ENCODE measurements at places on chromosomes 12 and 14.
A peak's percentile ranks its signal among the peaks of the same experiment; 100 is the strongest.

- no peak overlapping the region for H3K27ac ChIP-seq
- DNase-seq = no peak
- no peak overlapping the region for H3K4me3 ChIP-seq
- H3K36me3 ChIP-seq = peaks cover 41% of the 10 kb centered on the region
- no peaks in the 10 kb centered on the region for H3K4me1 ChIP-seq
Measured at GRCh38 chr14:104771374-104771773, 18.4 kb downstream of the SIVA1 start.

GRCh38 chr12:62717643-62718042 is 217.3 kb downstream of the PPM1H start:
- no peak overlapping the region for H3K27ac ChIP-seq
- no peak for DNase-seq
- H3K4me3 ChIP-seq = no peak overlapping the region
- H3K27me3 ChIP-seq = no peaks in the 10 kb centered on the region
- H3K4me1 ChIP-seq = peaks cover 45% of the 10 kb centered on the region

- H3K4me3 ChIP-seq = no peak overlapping the region
- H3K4me1 ChIP-seq = no peaks in the 10 kb centered on the region
- no peak overlapping the region for H3K27ac ChIP-seq
- H3K27me3 ChIP-seq = no peaks in the 10 kb centered on the region
Measured at GRCh38 chr14:29236848-29237247, 470.3 kb downstream of the FOXG1 start.

GRCh38 chr14:24160499-24160849 is 591 bp upstream of the IRF9 start:
- H3K36me3 ChIP-seq = peaks cover 71% of the 10 kb centered on the region
- no peak for DNase-seq
- peaks cover 30% of the 10 kb centered on the region for H3K4me1 ChIP-seq

DNA sequence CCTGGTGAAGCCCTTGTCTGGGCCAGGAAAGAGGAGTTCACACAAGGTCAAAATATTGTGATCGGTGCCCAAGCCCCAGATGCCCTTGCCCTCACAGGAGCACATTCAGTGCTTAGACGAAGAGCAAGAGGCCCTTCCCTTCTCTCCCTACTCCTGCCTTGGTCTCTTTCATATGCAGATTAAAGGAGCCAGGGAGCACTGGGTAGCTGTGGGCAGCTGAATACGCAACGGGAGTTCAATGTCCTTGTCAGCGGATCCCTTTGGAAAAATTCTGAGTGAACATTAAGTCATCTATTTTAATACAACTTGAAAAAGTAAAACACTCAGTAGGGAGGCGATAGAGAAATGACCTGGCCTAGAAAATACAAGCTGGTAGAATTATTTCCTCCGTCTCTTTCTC is 1489.4 kb downstream of the AACS start:
- DNase-seq = no peak
- no peak overlapping the region for H3K27ac ChIP-seq
- no peaks in the 10 kb centered on the region for H3K36me3 ChIP-seq
- H3K27me3 ChIP-seq = no peaks in the 10 kb centered on the region

DNA sequence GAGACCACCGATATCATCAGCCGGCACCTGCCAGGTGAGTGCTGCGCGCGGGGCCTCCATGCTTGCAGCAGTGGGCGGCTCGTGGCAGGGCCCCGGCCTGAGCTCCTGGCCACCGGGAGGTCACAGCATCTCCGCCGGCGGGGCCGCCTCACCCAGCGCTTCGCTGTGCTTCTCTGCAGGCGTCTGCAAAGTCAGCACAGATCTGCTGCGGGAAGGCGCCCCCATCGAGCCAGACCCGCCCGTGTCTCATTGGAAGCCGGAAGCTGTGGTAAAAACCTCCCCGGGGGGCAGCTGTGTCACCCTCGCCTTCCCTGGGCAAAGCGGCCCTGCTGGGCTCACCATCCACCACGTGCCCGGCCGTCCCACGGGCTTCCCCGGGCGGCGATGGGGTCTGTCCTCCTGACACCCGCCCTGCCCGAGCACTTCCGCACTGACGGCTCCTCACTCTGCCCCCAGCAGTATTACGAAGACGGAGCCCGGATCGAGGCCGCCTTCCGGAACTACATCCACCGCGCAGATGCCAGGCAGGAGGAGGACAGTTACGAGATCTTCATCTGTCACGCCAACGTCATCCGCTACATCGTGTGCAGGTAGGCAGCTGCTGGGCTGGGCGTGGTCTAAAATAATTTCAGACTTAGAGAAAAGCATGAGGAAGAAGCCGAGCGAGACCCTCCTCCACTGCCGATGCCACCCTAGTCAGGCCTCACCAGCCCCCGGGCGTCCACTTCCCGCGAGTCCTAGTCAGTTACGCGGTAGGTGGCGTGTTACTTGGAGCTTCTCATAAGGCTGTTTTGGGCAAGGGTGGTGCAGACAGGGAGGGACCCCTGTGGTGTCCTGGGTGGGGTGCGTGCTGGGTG is 7.1 kb downstream of the PGAM5 start:
- no peak overlapping the region for H3K27ac ChIP-seq
- peaks cover 53% of the 10 kb centered on the region for H3K36me3 ChIP-seq

DNA sequence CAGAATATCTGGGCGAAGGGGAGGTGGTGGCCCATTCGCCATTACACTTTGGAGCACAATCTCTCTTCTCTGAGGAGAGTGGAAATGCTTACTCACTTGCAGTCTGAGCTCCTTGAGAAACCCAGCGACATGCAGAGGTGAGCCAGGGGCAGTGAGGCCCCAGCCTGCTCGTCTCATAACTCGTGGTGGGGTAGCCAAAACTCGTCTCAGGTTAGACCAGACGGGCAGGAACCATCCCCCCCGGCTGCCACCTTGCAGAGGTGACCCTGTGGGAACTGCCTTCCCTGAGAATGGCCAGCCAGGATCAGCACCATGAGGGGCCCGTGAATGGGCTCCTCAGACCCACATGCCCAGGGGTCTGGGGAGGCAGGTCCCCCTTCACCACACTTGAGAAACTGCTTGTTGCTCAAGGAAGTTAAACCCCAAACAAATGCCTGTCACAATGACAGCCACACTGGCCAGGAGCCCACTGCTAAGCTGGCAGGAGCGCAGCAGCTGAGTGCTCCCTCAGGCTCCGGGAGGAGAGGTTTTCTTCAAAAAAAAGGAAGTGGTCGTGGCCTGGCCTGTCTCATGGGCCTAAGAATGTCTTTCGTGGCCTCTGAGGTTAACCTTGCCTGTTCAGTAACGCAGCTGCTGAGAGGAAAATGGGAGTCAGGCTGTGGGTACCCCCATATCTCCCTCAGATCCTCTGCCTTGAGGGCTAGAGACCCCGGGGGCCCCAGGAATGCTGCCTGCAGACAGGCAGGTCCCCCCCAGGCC is 9.2 kb upstream of the ALDH2 start:
- H3K36me3 ChIP-seq = peaks cover 5% of the 10 kb centered on the region
- DNase-seq = peak; percentile 67
- H3K4me3 ChIP-seq = no peak overlapping the region
- no peaks in the 10 kb centered on the region for H3K27me3 ChIP-seq

- no peaks in the 10 kb centered on the region for H3K36me3 ChIP-seq
- no peak overlapping the region for H3K27ac ChIP-seq
- H3K4me1 ChIP-seq = no peaks in the 10 kb centered on the region
- no peak overlapping the region for H3K4me3 ChIP-seq
- peaks cover 51% of the 10 kb centered on the region for H3K27me3 ChIP-seq
Measured at GRCh38 chr14:36503771-36504741, 16.0 kb downstream of the NKX2-1 start.

- no peaks in the 10 kb centered on the region for H3K4me1 ChIP-seq
- H3K36me3 ChIP-seq = no peaks in the 10 kb centered on the region
- H3K27me3 ChIP-seq = no peaks in the 10 kb centered on the region
Measured at GRCh38 chr12:112664569-112664968, 127.0 kb upstream of the RPH3A start.

- H3K27ac ChIP-seq = no peak overlapping the region
- no peaks in the 10 kb centered on the region for H3K4me1 ChIP-seq
- H3K4me3 ChIP-seq = no peak overlapping the region
- no peak for DNase-seq
Measured at GRCh38 chr14:51630987-51631386, 20.7 kb upstream of the FRMD6 start.

GRCh38 chr12:80707830-80708258 is 410 bp downstream of the MYF6 start:
- H3K4me3 ChIP-seq = peak overlapping the region; percentile 19
- no peak overlapping the region for H3K27ac ChIP-seq
- peaks cover 4% of the 10 kb centered on the region for H3K27me3 ChIP-seq
- no peaks in the 10 kb centered on the region for H3K4me1 ChIP-seq
- no peaks in the 10 kb centered on the region for H3K36me3 ChIP-seq

GRCh38 chr12:34603382-34604035 is 581.2 kb downstream of the ALG10 start:
- no peak overlapping the region for H3K27ac ChIP-seq
- no peaks in the 10 kb centered on the region for H3K36me3 ChIP-seq
- H3K27me3 ChIP-seq = no peaks in the 10 kb centered on the region
- no peaks in the 10 kb centered on the region for H3K4me1 ChIP-seq

DNA sequence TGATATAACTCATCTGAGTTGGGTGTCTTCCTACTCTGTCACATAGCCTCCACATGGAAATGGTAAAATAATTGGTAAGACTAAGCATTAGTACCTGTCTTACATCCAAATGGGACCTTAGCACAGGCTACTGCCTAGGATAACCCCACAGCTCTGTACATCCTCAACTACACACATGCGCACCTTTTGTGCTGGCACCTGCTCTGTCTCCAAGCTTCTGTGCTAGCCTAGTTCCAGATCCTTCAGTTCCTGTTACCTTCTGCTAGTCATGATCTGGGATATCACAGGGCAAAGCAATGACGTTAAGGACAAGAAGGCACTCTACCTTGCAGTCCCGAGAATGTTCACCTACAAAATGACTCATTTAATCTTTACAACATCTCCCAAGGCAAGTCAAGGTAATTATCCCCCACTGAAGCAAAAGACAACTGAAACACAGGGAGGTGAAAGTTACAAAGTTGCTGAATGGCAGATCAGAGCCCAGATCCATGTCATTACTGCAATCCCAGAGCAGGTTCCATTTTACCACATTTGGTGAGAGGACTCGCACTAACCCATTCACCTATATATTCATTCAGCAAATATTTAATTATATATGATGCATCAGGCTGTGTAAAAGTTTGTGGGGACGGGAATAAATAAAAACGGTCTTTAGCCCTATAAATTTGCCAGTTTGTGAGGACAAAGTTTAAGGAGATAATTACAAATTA is 61.7 kb downstream of the PPM1H start:
- no peak overlapping the region for H3K27ac ChIP-seq
- H3K4me3 ChIP-seq = no peak overlapping the region
- no peaks in the 10 kb centered on the region for H3K36me3 ChIP-seq
- DNase-seq = no peak

GRCh38 chr12:45685680-45686079 is 43.8 kb upstream of the ARID2 start:
- no peak for DNase-seq
- no peak overlapping the region for H3K4me3 ChIP-seq
- no peaks in the 10 kb centered on the region for H3K27me3 ChIP-seq
- H3K36me3 ChIP-seq = no peaks in the 10 kb centered on the region
- H3K4me1 ChIP-seq = no peaks in the 10 kb centered on the region
- H3K27ac ChIP-seq = no peak overlapping the region

DNA sequence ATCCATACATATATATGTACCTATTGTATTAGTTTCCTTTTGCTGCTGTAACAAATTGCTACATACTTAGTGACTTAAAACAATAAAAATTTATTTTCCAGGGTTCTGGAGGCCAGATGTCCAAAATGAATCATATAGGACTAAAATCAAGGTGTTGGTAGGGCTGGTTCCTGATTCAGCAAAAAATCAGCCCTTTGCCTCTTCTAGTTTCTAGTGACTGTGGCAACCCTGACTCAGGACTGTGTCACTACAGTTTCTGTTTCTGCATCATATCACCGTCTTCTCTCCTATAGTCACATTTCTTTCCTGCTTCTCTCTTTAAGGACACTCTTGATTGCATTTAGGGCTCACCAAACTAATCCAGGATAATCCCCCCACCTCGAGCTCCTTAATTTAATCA is 386.3 kb upstream of the TBX3 start:
- no peak overlapping the region for H3K4me3 ChIP-seq
- H3K27ac ChIP-seq = no peak overlapping the region
- H3K27me3 ChIP-seq = no peaks in the 10 kb centered on the region
- H3K4me1 ChIP-seq = no peaks in the 10 kb centered on the region
- no peak for DNase-seq

DNA sequence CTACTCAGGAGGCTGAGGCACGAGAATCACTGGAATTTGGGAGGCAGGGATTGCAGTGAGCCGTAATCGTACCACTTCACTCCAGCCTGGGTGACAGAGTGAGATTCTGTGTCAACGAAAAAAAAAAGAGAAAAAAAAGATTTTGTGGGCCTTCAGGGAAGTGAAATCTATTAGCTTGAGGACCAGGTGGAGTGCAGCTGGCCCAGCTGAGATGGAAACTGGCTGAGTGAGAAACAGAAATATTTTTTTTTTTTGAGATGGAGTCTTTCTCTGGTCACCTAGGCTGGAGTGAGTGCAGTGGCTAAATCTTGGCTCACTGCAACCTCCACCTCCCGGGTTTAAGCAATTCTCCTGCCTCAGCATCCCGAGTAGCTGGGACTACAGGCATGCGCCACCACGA is 2.3 kb upstream of the CLEC4C start:
- H3K4me1 ChIP-seq = no peaks in the 10 kb centered on the region
- H3K4me3 ChIP-seq = no peak overlapping the region
- DNase-seq = no peak

DNA sequence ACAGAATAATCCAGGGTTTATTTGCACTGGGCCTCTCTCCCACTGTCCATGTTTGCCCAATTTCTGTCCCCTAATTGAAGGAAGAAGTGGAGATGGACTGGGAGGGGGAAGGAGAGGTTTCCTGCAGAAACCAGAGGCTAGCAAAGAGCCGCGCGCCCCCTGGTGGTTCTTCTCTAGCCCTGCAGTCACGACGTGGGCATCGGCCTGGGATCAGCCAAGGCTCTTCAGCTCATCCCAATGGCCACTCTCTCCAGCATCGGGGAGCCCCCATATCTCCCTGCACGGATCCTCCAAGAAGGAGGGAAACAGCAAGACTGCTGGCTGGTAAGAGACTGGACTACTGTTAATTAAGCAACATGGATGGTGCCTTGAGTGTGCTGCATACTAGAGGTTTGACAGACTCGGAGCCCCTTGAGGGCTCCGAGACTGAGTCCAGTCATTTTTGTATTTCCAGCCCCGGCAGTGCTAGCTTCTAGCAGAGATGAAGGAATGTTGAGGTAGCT is 18.7 kb downstream of the ZBTB39 start:
- DNase-seq = peak; percentile 78
- peaks cover 32% of the 10 kb centered on the region for H3K4me1 ChIP-seq
- no peak overlapping the region for H3K27ac ChIP-seq
- H3K4me3 ChIP-seq = no peak overlapping the region
- no peaks in the 10 kb centered on the region for H3K36me3 ChIP-seq
- no peaks in the 10 kb centered on the region for H3K27me3 ChIP-seq

- no peaks in the 10 kb centered on the region for H3K27me3 ChIP-seq
- DNase-seq = no peak
- H3K27ac ChIP-seq = no peak overlapping the region
- no peaks in the 10 kb centered on the region for H3K4me1 ChIP-seq
- no peaks in the 10 kb centered on the region for H3K36me3 ChIP-seq
Measured at GRCh38 chr12:116199160-116199706, 78.3 kb downstream of the MED13L start.
